CD4-positive, alpha-beta T cell treated with Interleukin-17A for 1 hour (primary cell): ENCODE measurements at places on chromosomes 12 and 14.

GRCh38 chr12:75636607-75637006 is 125.2 kb upstream of the KRR1 start:
- no peak for DNase-seq

GRCh38 chr12:57632073-57632957 is 686 bp downstream of the B4GALNT1 start:
- no peak for DNase-seq

GRCh38 chr12:122558745-122559641 is 31.9 kb downstream of the KNTC1 start:
- no peak for DNase-seq

DNA sequence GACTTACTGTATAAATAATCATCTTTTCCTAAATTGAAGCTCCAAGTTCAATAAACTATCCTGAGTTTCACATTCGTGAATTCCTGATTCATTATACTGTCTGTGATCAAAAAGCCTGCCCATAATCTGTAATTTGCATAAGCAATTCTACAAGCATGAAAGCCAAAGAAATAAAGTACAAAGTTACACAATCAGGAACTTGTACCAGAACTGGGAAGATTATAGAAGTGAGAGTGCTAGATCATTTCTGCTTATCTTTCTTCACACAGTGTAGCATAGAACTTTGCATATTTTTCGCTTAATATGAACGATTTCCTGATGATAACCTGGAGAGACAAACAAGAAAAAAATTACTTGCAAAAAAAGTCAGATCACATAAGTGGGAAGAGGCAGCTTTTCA is 308.2 kb downstream of the C12orf50 start:
- DNase-seq = no peak

GRCh38 chr12:121167232-121167820 is 34.6 kb downstream of the P2RX7 start:
- no peak for DNase-seq

DNA sequence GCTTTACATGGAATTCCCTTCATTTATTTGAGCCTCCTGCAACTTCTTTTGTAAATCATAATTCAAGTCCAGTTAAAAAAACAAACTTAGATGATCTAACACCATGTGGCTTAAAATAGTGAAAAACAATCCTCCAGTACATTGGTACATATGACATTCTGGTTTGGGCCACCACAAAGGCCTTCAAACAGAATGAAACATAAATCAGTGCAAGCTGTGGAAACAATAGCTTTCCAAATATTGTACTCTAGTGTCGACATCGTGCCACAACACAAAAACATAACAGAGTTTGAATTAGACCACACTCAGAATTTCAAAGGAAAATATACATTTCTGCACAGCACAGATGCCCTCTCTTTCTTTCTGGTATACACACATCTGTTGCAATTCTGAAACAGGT is 751.3 kb downstream of the SLC6A15 start:
- no peak for DNase-seq

DNA sequence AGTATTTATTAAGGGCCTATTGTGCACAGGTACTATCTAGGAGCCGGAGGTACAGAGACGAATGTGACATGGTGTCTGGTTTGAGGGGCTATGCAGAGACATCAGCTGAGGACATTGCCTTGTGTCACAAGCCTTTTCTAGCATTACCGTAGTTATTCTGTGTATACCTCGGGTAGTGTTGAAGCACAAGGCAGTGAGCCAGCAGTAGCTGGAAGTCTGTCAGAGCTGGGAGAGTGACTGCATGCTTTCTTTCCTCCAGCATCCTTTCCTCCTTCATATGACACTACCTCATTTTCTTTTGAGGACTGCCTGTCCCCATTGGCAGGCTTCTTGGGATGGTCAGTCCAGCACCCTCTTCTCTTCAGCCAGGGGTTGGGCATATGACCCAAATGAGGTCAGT is 77.0 kb downstream of the POLR3B start:
- DNase-seq = no peak

- DNase-seq = no peak
Observed at GRCh38 chr12:1530592-1531152, 63.7 kb downstream of the FBXL14 start.

- DNase-seq = no peak
Observed at GRCh38 chr12:97899956-97900355, 437.4 kb downstream of the RMST start.

GRCh38 chr12:94590428-94590827 is 59.9 kb downstream of the TMCC3 start:
- DNase-seq = no peak

GRCh38 chr14:101757839-101758211 is 3.7 kb upstream of the PPP2R5C start:
- no peak for DNase-seq

- no peak for DNase-seq
Observed at GRCh38 chr12:18562531-18562930, 175.3 kb downstream of the PLCZ1 start.

- DNase-seq = peak; percentile 81
Observed at GRCh38 chr14:106872611-106873446, 1346.4 kb downstream of the TMEM121 start.

DNA sequence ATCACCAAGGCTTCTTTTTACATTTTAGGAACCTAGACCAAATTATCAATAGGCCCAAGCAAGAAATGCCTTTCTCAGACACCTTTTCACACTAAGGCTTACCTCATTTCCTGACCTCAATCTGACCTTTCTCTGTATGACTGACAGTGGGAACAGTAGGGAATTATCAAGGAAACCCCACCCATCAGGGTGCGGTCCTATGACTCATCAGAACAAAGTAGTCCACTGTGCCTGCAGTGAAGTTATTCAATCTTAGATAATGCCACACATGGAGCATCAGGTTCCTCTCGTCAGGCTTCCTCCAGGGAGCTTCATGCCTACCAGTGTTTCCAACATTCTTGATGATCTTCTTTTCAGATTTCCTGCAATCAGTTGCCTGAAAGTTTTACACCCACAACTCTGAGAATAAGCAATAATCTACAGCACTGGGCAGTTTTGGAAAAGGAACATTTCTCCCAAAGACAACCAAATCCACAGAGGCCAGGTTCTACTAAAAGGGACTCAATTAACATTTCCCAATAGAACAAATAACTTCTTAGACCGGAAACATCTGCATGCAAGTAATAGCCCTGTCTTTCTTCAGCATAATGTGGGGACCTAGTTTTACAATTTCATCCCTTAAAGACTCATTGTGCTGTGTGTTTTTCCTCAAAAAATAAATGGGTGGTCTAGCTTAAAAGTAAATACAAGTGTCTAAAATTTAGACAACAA is 35.9 kb upstream of the TMTC2 start:
- peak; percentile 35 for DNase-seq

DNA sequence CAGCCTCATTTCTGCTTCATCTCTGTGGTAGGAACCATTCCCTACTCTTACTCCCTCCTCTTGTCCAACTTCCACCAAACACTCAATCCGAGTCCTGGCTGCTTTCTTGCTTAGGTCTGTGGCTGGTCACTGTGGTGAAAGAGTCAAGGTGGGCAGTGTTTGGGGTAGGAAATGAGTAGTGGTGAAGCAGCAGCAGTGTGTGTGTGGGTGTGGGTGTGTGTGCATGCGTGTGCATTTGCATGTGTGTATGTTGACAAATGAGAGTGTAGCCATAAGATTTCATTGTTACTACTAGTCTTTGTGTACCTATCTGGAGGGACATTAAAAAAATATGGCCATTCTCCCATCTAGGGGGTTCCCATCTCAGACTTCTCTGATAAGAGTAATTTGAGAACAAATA is 78.6 kb upstream of the SCN8A start:
- no peak for DNase-seq

DNA sequence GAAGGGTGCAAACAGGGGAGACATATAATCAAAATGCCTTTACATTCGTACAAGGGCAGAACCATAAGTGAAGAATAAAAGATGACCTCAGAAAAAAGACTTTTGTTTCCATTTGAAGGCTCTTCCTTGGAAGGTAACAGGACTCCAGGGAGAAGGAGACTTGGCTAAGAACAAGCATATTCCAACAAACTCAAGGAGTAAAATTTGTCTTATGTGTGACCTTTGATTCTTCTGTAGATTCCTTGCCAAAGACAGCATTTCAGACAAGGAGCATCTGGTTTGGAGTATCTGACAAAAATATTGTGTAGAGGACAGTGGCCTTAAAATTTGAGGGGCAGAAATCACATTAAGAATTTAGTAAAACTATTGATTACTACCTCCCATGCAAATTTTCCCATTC is 991.9 kb downstream of the FLRT2 start:
- no peak for DNase-seq
